Stimulated activated naive B cell treated with anti-CD40 and anti-IgM and Interleukin-4, amounts not matched to agents 10 μg/mL and 1 μg/mL and 100 μg/mL, for 72 hours (primary cell): ENCODE measurements at places on chromosomes 5 and 9.

DNA sequence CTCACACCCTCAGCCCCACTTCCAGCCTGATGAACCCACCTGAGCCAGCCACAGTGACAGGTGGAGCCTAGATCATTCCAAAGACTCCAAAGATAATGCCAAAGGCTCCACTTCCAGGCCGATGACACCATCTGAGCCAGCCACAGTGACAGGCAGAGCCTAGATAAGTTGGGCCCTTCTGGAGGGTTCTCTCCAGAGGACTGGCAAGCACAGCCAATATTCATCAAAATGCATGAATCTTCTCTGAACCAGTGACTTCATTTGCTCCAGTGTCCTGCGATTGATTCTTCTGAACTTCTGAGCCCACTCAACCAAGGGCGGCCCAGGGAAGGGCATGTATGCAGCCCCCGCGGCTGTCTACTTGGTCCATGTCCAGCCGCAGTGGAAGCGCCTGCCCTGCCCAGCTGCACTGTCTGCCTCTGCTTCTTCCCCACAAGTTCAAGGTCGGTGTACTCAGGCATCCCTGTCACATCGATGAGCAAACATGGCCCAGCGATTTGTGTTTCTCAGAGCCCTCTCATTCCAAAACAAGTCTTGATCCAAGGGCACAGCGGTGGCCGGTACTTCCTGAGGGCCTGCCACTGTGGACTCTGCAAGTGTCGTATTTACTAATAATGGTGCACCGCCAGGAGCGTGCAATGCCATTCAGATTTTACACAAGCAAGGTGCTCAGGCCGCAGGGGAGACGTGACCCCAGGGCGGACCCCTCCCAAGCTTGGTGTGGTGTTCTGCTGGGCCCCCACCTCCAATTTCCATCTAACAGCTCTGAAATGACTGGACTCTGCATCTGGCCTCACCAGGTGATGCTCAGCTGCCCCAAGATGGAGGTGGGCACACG is 107.0 kb downstream of the VAV2 start:
- no peak for DNase-seq

DNA sequence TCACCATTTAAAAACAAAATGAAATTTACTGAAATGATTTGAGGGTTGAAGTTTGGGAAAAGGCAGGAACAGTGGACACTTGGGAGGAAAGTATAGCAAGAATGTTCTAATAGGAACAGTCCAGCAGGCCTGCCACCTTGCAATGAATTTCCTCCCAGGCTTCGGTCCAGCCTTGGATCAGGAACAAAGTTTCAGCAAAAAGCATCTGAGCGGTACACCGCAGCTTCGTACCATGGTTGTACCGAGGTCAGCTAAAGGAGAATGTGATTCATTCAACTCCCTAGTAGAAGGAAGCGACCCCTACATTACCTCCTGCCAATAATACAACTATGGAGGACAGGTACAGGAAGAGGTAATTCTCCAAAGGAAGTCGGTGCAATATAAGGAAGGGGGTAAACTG is 111.4 kb downstream of the ENC1 start:
- no peak for DNase-seq

DNA sequence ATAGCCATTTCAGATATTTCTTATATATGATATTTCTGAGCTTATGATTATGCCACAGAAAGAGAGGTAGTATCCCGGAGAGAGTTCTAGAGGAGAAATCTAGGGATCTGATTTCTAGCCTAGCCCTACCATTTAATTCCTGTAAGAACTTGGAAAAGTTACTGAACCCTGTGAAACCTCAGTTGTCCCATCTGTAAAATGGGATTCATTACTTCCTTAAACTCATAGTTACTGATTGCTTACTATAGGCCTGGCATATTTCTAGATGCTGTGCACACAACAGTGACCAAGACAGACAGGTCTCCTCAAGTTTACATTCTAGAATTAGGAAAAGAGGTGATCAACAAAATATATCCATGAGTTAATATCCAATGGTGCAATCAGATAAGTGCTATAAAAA is 30.8 kb upstream of the SMAD5 start:
- DNase-seq, result no peak

GRCh38 chr5:74542482-74542881 is 98.0 kb downstream of the ENC1 start:
- DNase-seq, result no peak

DNA sequence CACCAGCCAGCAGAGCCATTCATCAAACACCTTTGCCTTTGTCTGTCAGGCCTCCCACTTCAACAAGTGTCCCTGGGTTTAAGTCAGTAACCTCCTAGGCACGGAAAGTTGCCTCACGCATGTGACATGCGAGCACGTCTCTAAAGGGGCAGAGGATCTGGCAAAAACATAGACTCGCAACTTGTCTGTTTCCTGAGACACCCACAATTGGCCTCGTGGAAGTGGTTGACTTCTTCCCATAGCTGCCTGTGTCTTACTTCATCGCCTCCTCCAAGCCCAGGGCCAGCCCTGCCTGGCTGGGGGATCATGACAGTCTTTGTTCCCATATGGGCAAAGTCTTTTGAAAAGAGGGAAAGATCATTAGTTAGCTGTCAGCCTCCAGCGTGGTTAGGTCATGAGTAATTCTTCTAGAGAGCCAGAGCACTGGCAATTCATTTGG is 35.5 kb upstream of the GLRX start:
- DNase-seq, result no peak

DNA sequence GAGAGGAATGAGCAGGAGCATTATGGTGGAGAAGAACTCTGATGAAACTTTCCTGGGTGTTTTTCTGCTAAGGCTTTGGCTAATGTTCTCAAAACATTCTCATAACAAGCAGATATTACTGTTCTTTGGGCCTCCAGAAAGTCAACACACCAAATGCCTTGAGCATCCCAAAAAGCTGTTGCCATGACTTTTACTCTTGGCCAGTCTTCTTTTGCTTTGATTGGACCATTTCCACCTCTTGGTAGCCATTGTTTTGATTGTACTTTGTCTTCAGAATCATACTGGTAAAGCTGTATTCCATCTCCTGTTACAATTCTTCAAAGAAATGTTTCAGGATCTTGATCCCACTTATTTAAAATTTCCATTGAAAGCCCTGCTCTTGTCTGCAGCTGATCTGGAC is 139.6 kb downstream of the MAN2A1 start:
- no peak for DNase-seq

GRCh38 chr5:112743631-112744030 is 5.9 kb downstream of the APC start:
- no peak for DNase-seq

DNA sequence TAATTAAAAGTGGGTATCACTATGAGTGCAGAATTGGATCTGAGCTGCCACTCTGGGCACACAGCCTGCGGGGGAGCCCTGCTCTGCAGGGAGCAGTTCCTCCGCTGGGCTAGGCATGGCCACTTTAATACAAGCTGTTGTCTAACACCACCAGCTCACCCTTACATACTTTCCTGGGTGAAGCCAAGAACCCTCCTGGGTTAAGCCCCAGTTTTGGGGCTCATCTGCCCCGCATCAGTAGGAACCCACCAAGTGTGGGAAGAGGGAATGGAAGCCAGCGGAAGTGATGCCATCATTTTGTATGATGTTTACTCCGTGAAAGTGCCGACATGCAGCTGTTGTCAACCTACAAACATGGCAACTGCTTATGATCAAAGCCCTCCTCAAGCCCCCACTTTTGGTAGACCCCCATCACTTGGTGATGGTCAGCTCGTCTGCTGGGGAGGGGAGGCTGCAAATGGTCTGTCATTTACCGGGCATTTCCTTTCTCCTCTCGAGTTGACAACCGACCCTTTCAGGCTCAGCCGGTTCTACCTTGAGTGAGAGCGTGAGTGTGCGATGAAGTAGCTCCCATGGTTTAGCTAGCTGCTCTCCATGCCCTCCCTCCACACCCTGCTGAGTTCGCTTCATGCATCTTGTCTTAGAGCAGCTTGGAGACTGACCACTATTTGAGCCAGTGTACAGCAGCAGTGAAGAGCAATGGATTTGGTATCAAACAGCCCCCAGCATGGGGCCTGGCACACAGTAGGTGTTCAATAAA is 95.3 kb upstream of the IER5L start:
- DNase-seq, result no peak

DNA sequence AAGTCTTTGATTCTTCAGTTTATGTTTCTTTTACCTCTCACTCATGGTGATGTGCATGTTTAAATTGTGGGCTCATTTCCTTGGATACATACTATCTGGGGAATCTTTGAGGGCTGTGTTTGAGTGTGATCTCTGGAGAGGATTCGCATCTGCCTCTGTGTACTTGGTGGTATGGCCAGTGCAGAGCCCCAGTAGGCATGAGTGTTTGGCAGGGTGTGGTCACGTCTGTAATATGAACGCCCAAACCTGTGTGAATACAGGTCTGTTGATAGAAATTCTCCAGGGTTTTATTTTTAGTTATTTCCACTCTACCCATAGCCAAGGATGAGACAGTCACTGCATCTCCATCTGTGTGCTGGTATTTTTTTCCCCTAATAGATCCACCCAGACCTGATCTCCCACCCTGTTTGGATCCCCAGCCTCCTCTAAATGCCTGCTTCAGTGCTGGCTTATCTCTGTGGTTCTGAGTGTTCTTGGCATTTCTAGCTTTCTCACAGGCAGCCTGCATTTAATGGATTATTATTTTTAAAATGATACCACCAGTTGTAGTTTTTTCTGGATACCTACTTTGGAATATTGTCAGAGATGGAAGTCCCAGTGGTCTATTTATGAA is 37.5 kb downstream of the TJP2 start:
- DNase-seq, result no peak

DNA sequence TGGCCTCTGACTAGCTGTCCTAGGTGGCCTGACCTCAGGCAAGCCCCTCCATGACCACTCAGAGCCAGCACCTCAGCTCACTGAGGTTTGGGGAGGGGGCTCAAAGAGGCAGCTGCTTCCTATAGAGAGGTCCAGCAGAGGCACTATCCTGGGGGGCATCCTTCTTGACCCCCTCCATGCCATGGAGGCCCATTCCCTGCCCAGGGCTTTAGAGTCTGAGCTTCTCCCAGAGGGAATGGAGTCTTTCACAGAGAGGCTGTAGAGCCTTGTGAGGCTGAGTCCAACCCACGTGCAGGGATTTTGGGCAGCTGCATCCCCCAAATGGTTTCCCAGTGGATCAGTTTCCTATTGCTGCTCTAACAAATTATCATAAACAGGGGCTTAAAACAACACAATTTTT is 16.9 kb downstream of the IRF1 start:
- no peak for DNase-seq

GRCh38 chr9:75912951-75913350 is 22.5 kb downstream of the PCSK5 start:
- DNase-seq, result no peak

DNA sequence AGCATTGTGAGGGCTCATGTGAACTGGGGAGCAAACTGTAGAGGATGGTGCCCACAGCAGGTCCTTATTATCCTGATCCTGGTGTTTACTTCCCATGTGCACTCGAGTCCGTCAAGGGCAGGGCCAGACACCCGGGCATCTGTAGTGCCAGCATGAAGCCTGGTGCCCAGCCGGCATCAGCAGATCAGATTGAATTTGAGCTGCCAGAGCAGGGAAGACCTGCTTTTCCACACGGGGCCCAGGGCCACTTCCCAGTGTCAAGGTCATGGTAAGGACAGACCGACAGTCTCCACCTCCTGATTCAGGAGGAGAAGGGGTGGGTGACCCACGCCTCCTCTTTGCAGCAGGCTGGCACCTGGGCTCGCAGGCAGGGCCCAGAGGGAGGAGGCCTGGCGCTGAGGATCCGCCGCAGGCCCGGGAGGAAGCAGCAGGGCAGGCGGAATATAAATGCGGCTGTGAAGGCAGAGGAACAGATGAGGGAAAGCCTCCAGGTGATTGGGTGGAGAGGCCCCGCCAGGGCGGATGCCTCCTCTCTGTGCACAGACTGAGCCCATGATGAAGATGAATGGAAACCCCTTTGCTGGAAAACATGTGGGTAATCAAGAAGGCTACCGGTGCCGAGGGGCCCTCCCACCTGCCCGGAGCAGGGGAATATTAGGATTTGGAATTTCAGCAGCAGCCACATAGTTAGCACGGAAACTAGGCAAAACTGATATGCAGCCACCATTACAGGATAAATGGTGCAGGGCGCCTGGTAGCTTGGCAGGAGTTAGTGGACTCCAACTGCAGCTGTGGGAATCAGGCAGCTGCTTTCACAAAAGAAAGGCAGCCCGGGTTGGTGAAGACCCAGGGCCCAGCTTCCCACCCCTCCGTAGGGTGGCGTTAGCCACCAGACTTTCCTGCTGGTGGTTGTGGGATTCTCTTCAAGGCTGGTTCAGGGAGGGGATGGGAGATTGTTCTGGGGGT is 114.9 kb downstream of the GAPVD1 start:
- no peak for DNase-seq

DNA sequence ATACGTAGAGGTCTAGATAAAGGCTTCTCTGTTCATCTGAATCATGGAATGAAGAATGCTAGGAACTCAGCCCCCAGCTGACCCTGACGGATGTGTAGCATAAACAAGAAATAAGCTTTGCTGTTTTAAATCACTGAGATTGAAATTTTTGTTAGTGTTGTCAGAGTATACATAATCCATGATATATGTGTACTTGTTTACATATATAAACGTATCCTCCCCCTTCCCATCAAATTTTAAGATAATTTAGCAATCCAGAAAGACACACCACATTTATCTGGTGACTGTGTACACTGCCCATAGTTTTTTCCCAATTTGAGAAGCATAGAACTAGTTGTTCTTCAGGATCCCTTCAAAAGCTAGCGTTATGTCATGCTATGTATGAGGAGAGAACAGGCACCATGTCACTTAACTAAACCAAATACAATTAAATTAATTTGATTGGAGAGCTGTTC is 80.8 kb upstream of the OSMR start:
- no peak for DNase-seq

- DNase-seq, result no peak
Observed at GRCh38 chr5:138909734-138910133, 34.6 kb upstream of the LRRTM2 start.

GRCh38 chr5:17944046-17944445 is 309.8 kb downstream of the TAF11L14 start:
- DNase-seq, result no peak

- DNase-seq, result no peak
Observed at GRCh38 chr9:118736406-118736805, 632.8 kb downstream of the BRINP1 start.

GRCh38 chr5:138336952-138337684 is 948 bp upstream of the FAM53C start:
- DNase-seq, result no peak
